ENCODE measurements at places on chromosomes 1 and 21.

- no peak for DNase-seq
Observed at GRCh38 chr1:178418284-178418955, 78.3 kb downstream of the CLEC20A start.

GRCh38 chr1:84571150-84571535 lies 3.1 kb downstream of the CTBS start:
- DNase-seq = no peak

GRCh38 chr21:15826147-15826780 lies 96.5 kb downstream of the USP25 start:
- DNase-seq = no peak

- DNase-seq = no peak
Observed at GRCh38 chr1:8814865-8815264, 2.6 kb downstream of the RERE start.

Data from stimulated activated CD8-positive, alpha-beta memory T cell treated with anti-CD3 and anti-CD28 coated beads, Interleukin-7, amount 100 ng/mL, for 1 hour (primary cell).